Retina (tissue), 1 donor: ENCODE measurements at places on chromosomes 2 and 18.
A peak's percentile ranks its signal among the peaks of the same experiment; 100 is the strongest.

GRCh38 chr2:88692187-88692586, 714 bp downstream of the RPIA start:
- no peak for DNase-seq

DNA sequence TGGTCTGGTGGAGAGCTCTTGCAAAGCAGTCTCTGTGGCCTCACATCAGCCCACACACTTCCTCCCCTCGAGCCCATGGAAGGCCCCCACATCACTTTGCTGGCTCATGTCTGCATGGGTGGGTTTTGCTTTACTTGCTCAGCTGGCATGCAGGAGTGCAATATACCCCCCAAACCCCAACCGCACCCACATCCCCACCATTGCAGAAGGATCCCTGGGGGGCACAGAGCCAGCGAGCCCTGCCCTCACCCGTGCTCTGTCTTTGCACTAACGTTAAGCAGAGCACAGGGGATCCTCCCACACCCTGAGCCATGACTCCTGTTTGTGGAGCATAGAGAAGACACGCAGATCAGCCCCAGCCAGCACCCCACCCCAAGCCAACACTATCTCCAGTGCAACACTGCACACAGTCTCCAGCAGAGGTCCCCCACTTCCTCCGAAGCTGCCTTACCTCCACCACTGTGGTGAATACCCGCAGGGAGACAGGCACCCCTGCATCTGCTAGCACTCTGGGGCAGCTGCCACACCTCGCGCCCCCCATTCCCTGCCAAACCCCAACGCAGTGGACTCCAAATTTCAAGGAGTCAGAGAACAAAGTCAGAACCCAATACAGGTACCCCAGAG, 177.8 kb upstream of the RGPD4 start:
- no peak for DNase-seq

GRCh38 chr2:32901313-32901712, 45.4 kb upstream of the LTBP1 start:
- DNase-seq: no peak

- DNase-seq: no peak
Measured at GRCh38 chr2:136189221-136189782, 71.4 kb upstream of the CXCR4 start.

GRCh38 chr2:8217468-8218030, 464.3 kb upstream of the ID2 start:
- peak; percentile 70 for DNase-seq

- DNase-seq: peak; percentile 54
Measured at GRCh38 chr2:40103163-40103562, 324.1 kb upstream of the THUMPD2 start.

DNA sequence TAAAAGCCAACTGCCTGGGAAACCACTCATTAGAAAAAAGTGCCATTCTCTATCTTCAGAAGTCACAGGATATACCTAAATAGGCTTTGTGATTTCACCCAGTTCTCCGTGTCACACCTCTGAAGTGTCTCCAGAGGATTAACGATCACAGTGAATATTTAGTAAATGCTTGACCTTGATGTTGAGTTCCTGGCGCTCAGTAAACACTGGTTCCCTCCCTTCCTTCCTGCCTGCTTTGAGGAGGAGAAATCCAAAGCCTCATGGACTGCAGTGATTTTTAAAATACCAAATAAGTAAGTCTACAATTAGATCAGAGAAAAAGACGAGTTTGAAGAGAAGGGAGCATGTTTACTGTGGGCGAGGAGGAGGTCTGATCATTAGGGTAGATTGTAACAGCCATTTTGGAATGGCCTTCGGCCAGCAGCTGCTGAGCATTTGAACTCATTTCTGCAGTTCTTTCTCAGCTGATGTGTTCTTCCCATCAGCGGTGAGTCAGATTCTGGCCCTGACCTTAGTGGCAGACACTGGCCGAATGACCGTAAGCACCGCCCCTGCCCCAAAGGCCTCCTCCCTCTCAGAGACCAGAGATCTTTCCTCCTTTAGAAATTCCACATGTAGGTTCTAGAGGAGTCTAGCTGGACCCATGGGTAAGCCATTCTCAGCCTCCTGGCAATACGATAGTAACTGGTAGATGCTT, 62.1 kb upstream of the SLC16A14 start:
- no peak for DNase-seq
